ENCODE measurements at places on chromosomes 11 and 22. TPM values are rescaled to one million over a fixed set of nuclear protein-coding genes. Genes with fewer than 3 reads are reported as not detected.

DNA sequence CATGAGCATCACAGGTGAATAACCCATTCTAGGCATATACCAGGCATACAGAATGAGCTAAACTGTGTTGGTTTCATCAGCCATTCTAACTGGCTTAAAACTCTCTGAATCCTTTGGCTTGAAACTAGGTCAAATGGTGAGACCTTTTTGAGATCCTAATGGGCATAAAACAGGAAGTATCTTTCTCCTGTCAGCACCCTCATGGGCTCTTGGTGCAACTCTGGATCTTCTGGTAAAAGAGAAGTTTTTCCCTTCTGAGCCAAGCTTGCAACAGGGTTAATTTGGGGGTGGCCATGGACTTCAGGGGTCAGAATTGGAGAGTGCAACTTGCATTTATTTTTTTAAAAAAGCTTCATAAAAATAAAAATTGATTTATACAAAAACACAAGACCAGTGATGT lies 67.9 kb upstream of the GRAMD1B start:
- no peak for DNase-seq

GRCh38 chr11:9201372-9202162 lies 63.6 kb downstream of the DENND5A start:
- no peak for DNase-seq

- DNase-seq: no peak
Measured at GRCh38 chr11:10861047-10861446, 3.2 kb upstream of the ZBED5 start.

- no peak for DNase-seq
Measured at GRCh38 chr11:61134801-61135257, 26.4 kb downstream of the VPS37C start.

GRCh38 chr22:22165936-22166710 lies 78.5 kb upstream of the VPREB1 start:
- no peak for DNase-seq

GRCh38 chr22:24419475-24419850 lies 7.9 kb upstream of the ADORA2A start:
- DNase-seq: no peak

- DNase-seq: no peak
Measured at GRCh38 chr11:71240865-71241691, 11.3 kb downstream of the SHANK2 start.

- no peak for DNase-seq
Measured at GRCh38 chr11:61510166-61510919, 1.8 kb downstream of the LRRC10B start.

The ZBTB16 gene
- total RNA-seq: 10.1 TPM

Data from activated CD8-positive, alpha-beta T cell treated with anti-CD3 and anti-CD28 coated beads for 36 hours (primary cell).